Activated naive CD4-positive, alpha-beta T cell treated with anti-CD3 and anti-CD28 coated beads, Interleukin-2, amount 10 ng/mL, durations not matched to agents 5 hours and 36 hours (primary cell): ENCODE measurements at places on chromosomes 1 and 21. TPM values are rescaled to one million over a fixed set of nuclear protein-coding genes. Genes with fewer than 3 reads are reported as not detected.

The NIBAN1 gene
- total RNA-seq = 29.0 TPM

The KRTAP21-2 gene
- not detected for total RNA-seq

The CAPN8 gene
- not detected for total RNA-seq

The ACTL8 gene
- not detected for total RNA-seq

The GCLM gene
- 17.0 TPM for total RNA-seq

The FCER1G gene
- total RNA-seq = 2.9 TPM

The ANXA9 gene
- total RNA-seq = not detected

The SLFNL1 gene
- 0.20 TPM for total RNA-seq

The SH2D1B gene
- not detected for total RNA-seq

The CFAP107 gene
- total RNA-seq = not detected

The CRABP2 gene
- total RNA-seq = 0.71 TPM

The PLPP3 gene
- not detected for total RNA-seq

The SPRR1B gene
- total RNA-seq = not detected

The NEK2 gene
- 26.7 TPM for total RNA-seq

The RGS8 gene
- not detected for total RNA-seq

The GBP7 gene
- 0.39 TPM for total RNA-seq

The C1orf74 gene
- 1.4 TPM for total RNA-seq

The CD247 gene
- 251 TPM for total RNA-seq

The PKN2 gene
- 28.6 TPM for total RNA-seq

The MYOM3 gene
- total RNA-seq = not detected

The GPR25 gene
- not detected for total RNA-seq

The TCEA3 gene
- total RNA-seq = 62.2 TPM

The MCOLN2 gene
- 12.6 TPM for total RNA-seq

The OR2T29 gene
- not detected for total RNA-seq

The RPE65 gene
- not detected for total RNA-seq

The OVAAL gene
- total RNA-seq = not detected

The SAMSN1 gene
- total RNA-seq = 78.9 TPM

The NHLH1 gene
- 0.29 TPM for total RNA-seq

The CFAP74 gene
- total RNA-seq = not detected

The SPRR2E gene
- total RNA-seq = not detected

The ZC3H11A gene
- 101 TPM for total RNA-seq

The GREM2 gene
- total RNA-seq = 1.1 TPM

The HTR6 gene
- not detected for total RNA-seq

The AUNIP gene
- total RNA-seq = 4.4 TPM

The SYT14 gene
- total RNA-seq = not detected

The ILF2 gene
- total RNA-seq = 159 TPM

The DNALI1 gene
- not detected for total RNA-seq

The TOE1 gene
- 18.4 TPM for total RNA-seq
